ENCODE measurements at places on chromosomes 2 and 18.

DNA sequence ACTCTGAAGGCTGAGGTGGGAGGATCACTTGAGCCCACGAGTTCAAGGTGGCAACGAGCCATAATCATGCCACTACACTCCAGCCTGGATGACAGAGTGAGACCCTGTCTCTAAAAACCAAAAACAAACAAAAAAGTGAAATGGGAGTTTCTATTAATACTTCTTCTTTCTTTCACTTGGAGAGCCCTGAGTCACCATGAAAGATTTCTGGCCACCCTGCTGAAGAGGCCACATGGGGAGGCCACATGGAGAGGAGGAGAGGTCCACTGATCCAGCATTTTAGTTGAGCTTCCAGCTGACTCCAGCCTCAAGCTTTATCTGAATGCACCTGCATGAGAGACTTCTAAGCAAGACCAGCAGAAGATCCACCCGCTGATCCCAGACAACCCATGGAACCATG, 74.2 kb upstream of the LAPTM4A start:
- DNase-seq, result no peak

GRCh38 chr2:55550368-55551102, 31.0 kb downstream of the CFAP36 start:
- DNase-seq, result no peak

DNA sequence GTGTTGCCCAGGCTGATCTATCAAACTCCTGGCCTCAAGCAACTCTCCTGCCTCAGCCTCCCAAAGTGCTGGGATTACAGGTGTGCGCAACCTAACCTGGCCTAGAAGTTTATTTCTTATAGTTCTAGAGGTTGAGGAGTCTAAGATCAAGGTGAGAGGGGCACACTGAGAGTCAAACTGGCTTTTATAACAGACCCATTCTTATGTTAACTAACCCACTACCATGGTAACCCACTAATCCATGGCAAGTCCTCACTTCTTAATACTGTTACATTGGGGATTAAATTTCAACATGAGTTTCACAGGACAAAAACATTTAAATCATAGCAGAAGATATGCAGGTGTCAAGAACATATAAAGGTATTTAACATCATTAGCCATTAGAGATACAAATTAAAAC, 50.6 kb downstream of the MDH1 start:
- DNase-seq, result no peak

DNA sequence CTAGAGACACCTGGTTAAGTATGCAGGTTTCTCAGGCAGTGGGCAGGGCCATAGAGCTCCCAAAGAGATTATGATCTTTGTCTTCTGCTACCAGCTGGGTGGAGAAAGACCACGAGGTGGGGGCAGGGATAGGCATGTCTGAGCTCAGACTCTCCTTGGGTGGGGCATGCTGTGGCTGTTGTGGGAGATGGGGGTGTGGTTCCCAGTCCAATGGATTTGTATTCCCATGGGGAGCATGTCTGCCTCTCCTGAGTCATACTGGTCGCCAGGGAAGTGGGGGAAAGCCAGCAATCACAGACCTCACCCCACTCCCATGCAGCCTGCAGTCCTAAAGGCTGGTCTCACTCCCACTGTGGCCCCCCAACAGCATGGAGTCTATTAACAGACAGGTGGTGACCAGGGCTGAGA, 31.4 kb upstream of the RHOB start:
- DNase-seq, result no peak

DNA sequence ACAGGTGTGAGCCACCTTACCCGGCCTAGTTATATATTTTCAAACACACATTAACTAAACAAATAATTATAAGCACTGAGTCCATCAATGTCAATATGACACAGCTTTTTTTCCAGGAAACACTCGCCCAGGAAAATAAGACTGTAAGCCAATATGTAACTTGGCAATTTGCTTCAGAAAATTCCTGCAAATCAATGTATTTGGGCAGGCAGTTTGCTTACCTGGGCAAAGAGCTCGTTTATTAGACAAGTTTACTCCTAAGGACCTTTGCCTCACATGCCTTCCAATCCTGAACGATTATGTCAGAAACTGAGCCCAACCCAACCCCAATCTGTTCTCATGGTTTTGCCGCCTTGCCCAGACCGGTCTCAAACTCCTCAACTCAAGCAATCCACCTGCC, 34.7 kb upstream of the NDUFV2 start:
- no peak for DNase-seq

DNA sequence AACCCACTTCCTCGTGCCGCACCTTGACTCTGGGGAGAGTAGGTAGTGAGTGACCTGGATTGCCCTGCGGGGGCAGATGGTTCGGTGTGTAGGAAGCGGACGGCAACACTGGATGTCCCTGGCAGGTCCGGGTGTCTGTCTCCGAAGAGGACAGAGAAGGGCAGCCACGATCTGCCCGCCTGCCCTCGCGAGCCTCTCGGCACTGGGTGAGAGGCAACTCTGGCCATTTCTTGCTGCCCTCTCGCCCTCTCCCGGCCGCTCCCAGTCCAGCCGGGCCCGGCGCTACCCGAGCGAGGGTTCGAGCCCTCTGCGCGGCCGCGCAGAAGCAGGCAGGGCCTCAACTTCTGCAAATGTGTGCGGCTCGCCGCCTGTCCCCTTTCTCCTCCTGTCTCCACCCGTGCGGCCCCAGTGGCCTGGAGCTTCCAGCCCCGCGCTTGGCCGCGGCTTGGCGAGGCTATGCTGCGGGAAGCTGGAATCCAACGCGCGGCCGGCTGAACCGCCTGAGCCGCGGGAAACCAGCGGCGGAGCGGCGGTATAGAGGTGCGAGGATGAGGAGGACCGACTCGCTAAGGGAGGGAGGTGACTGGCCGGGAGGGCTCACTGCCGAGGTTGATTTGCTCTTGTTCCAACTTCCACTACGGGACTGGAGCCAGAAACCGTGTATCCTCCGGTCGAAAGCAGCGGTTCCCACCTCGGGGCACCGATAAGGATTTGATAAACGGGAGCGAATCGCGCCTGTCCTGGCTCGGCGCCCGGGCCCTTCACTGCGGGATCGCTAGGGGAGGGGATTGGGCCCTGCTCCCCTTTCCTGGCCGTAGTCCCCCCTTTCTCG, 1.5 kb downstream of the EPAS1 start:
- peak; percentile 81 for DNase-seq

- no peak for DNase-seq
Observed at GRCh38 chr2:232129483-232129882, 168.0 kb downstream of the DIS3L2 start.

DNA sequence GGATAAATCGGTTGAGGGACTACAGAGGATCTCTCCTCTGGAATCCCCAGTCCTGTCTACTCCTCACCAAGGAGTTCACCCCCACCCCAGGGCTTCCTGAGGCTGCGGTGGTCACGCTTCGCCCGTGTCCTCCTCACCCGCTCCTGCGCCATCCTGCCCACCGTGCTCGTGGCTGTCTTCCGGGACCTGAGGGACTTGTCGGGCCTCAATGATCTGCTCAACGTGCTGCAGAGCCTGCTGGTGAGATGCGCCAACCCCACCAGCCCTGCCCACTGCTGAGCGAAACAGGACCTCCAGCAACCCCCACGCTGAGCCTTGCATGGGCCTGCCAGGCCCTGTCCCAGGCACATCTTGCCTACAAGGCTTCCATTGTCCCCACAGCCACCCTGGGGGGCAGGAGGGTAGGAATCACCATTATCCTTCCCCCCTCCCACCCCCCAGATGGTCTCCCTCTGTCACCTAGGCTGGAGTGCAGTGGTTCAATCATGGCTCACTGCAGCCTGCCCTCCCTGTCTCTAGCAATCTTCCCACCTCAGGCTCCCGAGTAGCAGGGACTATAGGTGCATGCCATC, 6.7 kb upstream of the CTDSP1 start:
- DNase-seq, result no peak

GRCh38 chr2:13725945-13726344, 906.6 kb upstream of the LRATD1 start:
- DNase-seq, result no peak

DNA sequence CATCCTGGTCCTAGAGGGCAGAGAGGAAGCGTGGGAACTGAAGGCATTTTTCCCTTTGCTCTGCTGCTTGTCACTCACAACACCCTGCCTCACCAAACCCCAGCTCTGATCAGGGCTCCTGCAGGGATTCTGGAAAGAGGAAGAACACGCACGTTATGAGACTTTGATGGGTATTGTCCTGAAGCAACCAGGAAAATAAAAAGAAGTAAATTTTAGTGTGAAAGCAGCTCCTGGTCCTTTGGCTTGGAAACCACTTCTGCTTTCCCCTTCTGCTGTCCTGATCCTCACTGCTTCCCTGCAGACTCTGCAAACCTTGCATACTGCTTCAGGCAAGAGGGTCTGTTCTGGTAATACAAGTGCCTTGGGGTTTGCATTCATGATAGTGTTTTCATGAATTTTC, 164.1 kb downstream of the SLC8A1 start:
- DNase-seq, result no peak

DNA sequence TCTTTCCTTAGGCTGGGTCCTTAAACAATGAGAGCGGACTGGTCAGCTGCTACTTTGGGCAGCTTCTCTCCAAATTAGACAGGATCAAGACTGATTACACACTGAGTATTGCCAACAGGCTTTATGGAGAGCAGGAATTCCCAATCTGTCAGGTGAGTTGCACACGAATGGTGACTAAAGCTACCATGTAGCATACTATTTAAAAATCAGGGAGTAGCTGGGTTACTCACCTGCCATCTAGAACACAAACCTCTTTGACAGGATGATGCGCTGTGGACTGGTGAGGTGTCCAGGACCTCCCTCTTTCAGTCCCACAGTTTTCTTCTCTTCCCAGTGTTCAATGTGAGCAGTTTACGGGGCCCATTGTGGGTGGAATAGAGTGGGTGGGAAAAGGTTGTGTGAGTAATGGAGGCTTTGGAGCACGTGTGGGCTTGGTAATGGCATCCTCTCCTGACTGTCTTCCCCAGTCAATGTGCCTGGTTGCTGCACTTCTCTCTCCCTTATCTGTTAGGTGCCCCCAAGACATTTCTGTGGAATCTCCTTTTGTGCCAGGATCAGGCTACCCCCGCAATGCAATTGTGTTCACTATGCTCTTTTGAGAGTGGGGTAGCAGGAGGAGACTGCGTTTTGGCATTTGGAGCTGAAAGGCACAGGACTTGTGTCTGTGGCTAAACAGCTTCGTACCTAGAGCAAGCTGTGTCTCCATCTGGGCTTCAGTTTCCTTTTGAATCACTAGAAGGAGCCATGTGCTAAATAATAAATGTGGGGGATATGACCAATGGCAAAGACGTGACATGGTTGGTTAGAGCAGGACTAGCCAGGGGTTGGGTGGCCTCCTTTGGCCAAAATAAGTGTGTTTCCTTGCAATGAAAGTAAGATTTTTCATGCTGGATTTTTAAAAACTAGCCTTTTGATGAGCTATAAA, 17.7 kb downstream of the SERPINB12 start:
- DNase-seq, result no peak

DNA sequence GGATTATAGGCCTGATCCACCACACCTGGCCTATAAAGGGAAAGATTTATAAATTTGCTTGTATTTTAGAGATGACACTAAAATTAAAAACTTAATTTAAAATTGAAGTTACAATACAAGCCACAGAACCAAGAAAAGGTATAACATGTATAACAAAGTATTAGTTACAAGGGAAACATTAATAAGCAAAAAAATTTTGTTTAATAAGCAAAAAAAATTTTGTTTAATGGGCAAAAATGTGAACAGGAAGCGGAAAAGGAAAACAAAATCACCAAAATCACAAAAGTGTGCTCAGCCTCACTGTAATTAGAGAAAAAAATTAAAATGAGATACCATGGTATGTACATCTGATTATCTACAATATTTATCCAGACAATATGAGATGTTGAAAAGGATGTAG, 15.9 kb upstream of the NDUFV2 start:
- DNase-seq, result no peak

DNA sequence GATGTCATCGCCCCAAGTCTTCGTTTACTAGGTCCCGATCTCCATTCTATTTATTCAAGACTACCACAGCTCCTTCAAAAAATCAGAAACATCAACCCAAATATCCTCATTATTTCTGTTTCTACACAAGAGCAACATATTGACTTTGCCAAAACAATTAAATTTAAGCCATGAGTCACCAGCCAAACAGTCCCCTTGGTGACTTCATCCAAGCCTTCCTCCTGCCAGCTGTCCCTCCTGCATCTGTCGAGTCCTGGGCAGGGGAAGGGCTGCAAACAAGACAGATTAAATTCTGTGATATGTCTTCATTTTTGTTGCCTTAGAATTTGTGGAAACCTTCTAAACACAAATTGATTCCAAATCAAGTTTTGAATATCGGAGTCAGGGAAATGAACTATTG, 110.3 kb downstream of the SP3 start:
- DNase-seq, result no peak

DNA sequence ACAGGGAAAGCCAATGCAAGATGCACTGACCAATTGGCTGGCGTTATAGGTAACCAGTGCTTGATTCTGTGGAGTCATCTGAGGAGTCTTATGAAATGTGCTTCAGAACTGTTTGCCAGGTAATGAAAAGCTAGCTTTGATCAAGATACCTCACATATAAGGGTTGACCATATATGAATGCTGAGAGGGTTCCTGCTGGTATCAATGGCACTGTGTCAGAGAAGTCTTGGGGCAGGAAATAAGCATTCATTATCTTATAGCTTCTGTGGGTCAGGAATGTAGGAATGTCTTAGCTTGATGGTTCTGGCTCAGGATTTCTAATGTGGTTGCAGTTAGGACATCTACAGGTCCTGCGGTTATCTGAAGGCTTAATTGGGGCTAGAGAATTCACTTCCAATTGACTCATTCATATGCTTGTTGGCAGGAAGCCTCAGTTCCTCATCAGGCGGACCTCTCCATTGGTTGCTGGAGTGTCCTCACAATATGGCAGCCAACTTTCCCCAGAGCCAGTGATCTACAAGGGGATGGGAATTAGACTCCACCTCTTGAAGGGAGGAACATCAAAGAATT, 22.1 kb upstream of the TCF7L1 start:
- DNase-seq, result no peak

GRCh38 chr2:129575431-129575830, 404.0 kb upstream of the RAB6C start:
- DNase-seq, result no peak

GRCh38 chr18:73880387-73880786, 267.2 kb downstream of the FBXO15 start:
- DNase-seq, result no peak

DNA sequence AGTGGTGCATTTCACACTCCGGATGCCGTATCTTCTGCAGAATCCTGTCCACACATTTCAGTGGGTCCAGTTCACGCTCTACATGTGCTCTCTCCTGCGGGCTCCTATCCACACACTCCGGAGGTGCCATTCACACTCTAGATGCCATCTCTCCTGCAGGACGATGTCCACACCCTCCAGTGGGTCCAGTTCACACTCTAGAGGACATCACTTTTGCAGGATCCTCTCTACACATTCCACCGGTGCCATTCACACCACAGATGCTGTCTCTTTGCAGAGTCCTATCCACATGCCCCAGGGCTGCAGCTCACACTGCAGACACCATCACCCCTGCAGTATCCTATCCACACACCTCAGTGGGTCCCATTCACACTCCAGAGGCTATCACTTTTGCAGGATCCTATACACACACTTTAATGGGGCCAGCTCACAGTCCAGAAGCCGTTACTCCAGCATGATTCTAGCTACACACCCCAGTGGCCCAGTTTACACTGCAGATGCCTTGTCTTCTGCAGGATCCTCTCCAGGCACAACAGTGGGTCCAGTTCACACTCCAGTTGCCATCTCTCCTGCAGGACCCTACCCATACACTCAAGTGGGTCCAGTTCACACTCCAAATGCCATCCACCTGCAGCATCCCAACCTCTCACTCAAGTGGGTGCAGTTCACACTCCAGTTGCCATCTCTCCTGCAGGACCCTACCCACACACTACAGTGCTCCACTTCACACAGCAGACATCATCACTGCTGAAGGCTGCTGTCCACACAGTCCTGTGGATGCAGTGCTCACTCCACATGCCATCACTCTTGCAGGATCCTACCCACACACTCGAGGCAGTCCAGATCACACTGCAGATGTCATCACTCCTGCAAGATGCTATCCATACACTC, 2.1 kb upstream of the PXDN start:
- DNase-seq, result no peak

All from retina (tissue), 1 donor.